ENCODE measurements at places on chromosomes 13 and 19. TPM values are rescaled to one million over a fixed set of nuclear protein-coding genes. Genes with fewer than 3 reads are reported as not detected.

DNA sequence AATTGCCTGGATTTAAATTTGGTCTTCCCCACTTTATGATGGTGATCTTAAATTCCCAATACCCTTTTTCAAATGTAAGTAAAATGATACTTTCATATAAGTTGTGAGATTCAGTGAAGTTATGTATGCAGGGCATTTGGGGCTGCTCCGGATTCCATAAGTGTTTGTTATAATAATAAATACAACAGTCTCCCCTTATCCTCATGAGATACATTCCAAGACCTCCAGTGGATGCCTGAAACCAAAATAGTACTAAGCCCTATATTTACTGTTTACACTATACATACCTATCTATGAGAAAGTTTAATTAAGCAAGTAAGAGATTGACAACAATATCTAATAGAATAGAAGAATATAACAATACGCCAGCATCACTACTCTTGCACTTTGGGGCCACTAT lies 2237.8 kb downstream of the PCDH9 start:
- DNase-seq: no peak

RETN gene
- 28.1 TPM for total RNA-seq

OXGR1 gene
- total RNA-seq: 1.4 TPM

LRRC63 gene
- total RNA-seq: not detected

LILRB4 gene
- total RNA-seq: 0.31 TPM

GRCh38 chr19:6450166-6450565 lies 9.4 kb downstream of the SLC25A23 start:
- DNase-seq: no peak

DNA sequence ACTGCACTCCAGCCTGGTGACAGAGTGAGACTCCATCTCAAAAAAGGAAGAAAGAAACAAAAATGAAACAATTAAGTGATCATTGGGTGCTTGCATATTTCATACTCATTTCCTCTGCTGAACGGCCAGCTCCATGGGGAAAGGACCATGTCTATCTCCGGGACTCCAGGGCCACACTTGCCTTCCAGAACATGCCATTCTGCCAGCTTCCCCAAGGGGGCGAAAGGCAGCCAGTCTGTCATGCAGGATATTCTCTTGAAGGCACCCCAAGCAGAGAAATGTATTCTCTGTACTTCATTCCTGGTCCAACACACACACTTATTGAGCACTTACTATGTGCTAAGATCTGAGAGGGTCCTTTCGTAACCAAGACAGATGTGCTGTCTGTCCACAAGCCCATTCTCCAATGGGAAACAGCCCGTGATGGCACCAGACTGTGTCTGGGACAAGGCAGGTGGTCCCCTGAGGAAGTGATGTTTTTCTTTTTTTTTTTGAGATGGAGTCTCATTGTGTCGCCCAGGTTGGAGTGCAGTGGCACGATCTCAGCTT lies 10.2 kb upstream of the CARM1 start:
- no peak for DNase-seq

DNA sequence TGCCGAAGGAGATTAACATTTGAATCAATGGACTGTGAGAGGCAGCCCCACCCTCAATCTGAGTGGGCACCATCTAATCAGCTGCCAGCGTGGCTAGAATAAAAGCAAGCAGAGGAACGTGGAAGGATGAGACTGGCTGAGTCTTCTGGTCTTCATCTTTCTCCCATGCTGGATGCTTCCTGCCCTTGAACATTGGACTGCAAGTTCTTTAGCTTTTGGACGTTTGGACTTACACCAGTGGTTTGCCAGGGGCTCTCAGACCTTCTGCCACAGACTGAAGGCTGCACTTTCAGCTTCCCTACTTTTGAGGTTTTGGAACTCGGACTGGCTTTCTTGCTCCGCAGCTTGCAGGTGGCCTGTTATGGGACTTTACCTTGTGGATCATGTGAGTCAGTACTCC lies 14.7 kb downstream of the NHLRC3 start:
- DNase-seq: no peak

DNA sequence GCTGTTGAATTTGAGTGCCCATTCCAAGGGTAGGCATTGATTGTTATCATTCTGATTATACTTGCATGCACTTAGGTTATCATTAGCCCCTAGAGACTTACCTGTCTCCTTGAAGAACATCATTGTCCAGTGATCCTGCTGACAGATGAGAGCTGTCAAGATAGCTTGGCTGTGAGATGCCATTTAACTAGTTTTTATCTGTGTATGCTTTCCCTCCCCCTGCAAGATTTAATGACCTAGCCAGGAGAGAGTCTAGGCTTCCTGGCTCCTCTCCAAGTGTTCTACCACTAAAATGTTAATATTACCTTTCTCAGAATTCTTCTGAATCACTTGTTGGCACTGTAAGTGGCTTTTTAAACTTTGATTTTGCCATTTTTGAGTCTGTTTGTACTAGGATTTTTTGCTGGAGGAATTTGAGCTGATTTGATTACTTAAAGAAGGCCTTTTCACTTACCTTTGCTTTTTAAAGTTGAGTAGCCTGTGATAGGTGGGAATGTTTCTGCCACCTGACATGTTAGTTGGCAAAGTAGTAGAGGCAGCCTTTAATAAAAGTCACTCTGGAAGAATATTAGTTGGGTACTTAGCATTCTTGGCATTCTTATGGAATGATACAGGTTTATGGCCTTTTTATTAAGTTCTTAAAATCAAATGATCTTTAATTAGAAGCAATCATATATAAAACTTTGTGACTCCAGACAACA lies 41.1 kb downstream of the ARHGAP35 start:
- no peak for DNase-seq

DCLK1 gene
- 1.4 TPM for total RNA-seq

DNA sequence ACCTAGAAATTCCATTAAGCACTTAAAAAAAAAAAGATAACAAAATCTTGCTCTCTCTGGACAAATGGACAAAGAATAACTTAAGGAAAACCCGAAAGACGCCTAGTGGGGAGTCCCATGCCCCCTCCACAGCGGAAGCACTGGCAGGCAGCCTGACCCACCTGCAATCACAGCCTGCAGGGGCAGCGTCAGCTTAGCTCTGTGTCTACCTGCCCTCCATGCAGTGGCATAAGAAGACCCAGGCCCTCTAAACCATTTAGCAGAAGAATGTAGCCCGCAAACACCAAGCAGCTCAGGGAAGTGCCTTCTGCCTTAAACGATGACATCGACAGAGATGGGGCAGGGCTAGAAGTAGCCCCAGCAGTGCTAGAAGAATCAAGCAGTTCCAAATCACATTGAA lies 36.0 kb downstream of the KCTD15 start:
- DNase-seq: no peak

ZNF382 gene
- 0.53 TPM for total RNA-seq

DNA sequence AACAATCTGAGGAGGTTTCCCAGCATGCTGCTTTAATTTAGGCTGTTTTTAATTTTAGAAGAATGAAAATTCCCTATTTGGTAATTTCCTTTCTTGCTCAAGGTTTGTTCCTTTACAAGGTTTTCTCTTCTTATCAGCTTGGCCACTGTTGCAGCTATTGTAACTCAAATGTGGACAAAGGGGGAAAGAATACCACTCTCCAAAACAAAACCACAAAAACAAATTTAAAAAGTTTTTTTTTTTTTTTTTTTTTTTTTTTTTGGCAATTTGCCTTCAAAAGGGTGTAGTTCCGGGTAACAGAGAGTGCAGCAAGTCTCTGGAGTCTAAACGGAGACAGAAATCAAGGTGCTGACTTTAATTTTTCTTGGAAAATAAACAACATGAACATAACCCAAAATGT lies 306.4 kb upstream of the ARGLU1 start:
- no peak for DNase-seq

GRCh38 chr13:92609376-92609775 lies 617.2 kb upstream of the GPC6 start:
- DNase-seq: no peak

GRCh38 chr13:83182845-83183244 lies 699.4 kb downstream of the SLITRK1 start:
- no peak for DNase-seq

PBX4 gene
- total RNA-seq: 1.7 TPM

DNA sequence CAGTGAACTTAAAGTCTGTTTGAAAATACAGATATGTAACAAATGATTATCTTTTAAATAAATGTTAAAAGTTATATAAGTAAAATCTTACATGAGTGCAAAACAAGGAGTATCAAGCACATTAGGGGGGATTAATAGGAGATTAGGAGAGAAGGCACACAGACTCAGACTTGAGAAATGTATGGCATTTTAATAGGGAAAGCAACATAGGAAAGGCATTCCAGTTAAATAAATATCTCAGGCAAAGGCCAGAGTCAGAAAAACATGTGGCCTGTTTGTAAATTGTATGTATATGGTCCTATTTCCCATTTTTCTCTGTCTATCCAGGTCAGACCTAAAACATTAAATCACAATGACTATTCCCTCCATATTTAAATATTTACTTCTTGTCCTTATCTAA lies 462.7 kb downstream of the GPC6 start:
- DNase-seq: no peak

DNA sequence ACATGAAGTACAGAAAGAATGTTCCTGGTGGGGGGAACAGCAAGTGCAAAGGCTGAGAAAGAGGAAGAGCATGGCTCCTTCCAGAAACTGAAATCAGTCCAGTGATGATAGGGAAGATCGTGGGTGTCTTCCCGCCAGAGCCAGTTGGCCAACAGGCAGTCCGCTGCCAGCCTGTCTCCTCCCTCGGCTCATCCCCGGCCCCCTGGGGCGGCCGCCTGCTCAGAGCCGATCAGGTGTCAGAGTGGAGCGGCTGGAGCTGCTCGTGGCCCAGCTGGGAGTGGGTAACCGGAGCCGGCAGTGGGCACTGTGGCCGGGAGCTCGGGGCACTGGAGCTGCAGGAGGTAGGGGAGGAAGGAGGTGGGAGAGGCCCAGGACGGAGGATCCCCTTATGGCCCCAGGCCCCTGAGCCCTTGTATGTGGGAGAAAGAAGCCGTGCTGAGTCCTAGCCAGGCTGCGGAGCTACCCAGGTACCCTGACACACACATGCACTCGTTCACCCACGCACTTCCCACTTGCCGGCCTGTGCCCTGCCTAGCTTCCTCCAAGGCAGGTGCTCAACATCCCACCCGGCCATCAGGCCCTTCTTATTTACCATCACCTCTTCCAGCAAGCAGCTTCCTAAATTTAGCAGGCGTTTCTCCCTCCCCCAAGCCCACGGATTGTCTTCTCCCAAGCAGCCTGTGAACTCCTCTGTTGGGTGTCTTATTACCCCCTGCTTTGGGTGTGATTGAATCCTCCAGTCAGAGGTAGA lies 1.7 kb downstream of the ANKRD24 start:
- no peak for DNase-seq

DNA sequence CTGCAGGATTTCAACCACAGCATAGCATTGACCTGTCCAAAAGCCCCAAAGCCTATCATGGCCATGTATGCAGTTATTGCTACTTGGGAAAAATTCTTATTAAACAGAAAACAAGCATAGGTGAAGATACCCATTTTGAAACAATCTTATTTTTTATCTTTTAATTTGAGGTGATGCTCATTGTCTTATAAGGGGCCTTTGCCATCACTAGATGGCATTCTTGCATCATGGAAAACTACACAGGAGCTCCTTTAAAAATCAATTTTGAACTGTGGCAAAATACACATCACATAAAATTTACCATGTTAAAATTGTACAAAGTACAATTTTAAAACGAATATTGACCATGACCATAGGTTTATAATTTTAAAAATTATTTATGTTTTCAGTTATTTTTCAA lies 38.9 kb upstream of the ZNF835 start:
- no peak for DNase-seq

DNA sequence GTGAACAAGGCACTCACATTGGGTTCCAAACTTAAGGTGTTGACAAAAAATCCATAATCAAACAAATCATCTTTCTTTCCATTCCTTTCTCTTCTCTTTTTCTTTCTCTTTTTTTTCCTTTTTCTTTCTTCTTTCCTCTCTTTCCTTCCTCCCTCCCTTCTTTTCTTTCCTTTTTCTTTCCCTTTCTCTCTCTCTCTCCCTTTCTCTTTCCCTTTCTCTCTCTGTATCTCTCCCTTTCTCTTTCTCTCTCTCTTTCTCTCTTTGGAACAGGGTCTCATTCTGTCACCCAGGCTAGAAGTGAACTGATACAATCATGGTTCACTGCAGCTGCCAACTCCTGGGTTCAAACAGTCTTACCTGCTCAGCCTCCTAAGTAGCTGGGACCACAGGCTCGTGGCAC lies 12.5 kb downstream of the C19orf18 start:
- no peak for DNase-seq
